ENCODE measurements at places on chromosomes 16 and 17.

- no peak for DNase-seq
These were observed 11.7 kb downstream of the SLC7A6OS start for GRCh38 chr16:68298907-68299561.

DNA sequence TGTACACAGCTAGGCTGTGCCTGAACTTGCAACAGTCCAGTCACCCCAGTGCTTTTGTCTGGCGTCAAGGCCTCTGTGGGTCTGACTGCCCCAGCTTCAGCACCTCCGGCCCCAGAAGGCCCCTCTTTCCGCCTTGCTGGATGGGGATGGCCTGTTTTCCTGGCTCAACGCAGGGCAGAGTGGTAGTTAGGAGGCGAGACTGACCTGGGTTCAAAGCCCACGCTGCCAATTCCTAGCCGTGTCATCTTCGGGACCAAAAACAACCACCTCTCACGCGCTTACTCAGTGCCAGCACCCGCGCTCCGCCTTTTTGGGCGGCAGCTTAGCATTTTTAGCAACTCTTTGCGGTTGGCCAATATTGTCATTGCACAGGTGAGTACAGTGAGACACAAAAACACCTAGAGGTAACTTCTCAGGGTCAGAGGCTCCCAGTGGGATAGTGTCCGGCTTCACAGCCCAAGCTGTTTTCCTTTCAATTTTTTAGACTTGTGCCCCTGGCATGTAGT lies 4.6 kb downstream of the MYBBP1A start:
- no peak for DNase-seq

DNA sequence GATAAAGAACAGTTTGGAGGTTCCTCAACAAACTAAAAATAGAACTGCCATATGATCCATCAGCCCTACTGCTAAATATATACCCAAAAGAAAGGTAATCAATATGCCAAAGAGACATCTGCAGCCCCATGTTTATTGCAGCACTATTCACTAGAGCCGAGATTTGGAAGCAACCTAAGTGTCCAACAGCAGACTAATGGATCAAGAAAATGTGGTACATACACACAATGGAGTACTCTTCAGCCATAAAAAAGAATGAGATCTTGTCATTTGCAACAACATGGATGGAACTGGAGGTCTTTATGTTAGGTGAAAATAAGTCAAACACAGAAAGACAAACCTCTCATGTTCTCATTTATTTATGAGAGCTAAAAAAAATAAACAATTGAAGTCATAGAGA lies 48.8 kb upstream of the NACA2 start:
- no peak for DNase-seq

DNA sequence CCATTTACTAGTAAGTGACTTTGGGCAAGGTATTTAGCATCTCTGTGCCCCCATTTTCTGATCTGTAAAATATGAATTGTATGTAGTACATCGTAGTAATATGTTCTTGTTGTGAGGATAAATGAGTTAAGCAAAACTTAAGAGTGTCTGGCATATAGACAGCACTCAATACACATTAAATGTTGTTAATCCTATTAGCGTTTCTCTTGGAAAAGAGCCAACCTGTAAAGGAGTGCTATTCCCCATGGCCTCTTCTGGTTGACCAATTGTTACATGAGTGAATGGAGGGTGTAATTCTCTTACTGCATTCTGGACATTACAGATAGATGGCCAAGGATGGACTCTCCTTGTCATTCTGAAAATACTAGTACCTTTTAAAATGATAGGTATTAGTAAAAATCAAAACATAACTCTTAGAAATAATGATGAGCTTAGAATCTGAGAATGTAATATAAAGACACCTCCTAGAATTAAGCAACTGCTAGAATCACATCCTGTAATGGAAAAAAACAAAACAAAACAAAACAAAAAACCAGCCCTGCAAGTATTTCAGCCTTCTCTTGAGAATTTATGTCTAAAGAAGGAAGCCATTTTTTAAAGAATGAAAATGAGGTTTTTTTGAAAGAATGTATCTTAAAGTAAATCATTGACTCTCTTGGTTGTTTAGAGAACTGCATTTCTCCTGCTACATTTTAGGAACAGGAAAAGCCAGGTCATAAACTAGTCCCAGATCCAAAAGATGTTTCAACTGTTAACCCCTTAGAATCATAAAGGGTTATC lies 30.5 kb downstream of the IQCK start:
- DNase-seq: no peak
